Lung (tissue), 17 donors: ENCODE measurements at places on chromosomes 1 and 21.

DNA sequence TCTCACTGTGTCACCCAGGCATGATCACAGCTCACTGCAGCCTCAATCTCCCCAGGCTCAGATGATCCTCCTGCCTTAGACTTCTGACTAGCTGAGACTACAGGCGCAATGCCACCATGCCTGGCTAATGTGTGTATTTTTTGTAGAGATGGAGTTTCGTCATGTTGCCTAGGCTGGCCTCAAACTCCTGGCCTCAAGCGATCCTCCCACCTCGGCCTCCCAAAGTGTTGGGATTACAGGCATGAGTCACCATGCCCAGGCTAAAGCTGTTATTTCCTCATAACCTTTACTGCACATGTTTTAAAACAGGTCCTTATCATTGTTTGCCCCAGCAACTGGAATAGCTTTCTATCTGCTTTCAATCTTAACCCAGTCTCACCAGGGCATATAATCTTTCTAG lies 2.9 kb downstream of the SARS1 start:
- no peak for DNase-seq

DNA sequence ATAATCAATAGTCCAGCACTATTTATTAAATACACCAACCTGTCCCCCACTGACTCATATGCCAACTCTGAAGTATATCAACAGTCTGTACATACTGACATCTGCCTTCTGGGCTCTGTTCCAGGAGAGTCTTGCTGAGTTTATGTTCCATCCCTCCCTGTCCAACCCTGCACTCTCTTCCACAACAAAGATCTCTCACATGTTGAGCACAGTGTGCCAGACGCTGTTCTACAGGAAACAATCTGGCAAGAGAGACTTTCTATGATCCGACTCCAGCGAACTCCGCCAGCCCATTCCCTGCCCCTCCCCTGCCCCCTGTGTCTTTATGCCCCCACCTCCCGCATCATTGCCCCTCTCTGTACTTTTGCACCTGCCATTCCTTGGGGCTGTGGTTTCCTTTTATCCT lies 3.4 kb downstream of the LACTBL1 start:
- peak; percentile 93 for DNase-seq

DNA sequence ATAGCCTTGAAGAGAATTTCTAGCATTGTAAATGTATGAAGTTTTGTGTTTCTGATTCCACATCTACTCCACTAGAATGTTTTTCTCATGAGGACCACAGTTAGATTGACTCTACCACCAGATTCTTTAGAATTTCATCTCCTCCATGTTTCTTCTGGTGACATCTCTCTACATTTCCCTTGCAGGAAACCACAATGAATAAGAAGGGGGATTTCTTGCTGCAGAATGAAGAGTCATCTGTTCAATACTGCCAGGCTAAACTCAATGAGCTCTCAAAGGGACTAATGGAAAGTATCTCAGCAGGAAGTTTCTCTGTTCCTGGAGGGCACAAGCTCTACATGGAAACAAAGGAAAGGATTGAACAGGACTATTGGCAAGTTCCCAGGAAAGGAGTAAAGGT lies 18.6 kb downstream of the GBP6 start:
- no peak for DNase-seq

DNA sequence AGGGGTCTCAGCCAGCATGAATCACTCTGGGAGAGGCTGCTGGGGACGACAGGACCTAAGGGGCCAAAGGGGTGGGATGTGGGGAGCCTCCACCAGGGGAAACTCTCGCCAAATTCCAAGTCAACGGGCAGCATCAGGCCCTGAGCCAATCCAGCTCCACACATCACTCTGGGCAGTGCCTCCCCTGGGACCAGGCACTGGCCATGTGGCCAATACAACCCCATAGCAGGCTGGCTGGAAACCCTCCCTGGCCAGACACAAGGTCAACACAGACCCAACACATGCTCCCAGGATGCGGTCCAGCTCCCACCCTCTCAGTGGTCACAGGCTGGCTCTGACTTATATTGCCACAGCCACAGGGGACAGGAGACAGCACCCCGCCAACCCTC lies 60.0 kb downstream of the MEGF6 start:
- no peak for DNase-seq

DNA sequence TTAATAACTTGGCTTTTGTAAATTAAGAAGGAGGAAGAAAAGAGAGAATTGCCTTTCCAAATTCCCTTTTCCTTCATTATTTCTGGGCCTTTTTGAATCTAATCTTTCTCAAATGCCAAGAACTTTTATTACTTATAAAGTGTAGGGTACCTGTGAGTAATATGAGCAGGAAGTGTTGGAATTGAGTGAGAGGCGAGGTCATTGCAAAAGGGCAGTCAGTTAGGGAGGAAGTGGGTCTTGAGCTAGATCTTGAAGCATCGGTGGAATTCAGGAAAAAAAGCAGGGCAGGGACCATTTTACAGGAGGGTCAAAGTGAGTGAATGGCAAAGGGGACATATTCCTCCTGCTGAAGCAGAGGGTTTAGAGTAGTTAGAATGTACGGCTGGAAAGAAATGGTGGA lies 23.4 kb downstream of the DDI2 start:
- no peak for DNase-seq

DNA sequence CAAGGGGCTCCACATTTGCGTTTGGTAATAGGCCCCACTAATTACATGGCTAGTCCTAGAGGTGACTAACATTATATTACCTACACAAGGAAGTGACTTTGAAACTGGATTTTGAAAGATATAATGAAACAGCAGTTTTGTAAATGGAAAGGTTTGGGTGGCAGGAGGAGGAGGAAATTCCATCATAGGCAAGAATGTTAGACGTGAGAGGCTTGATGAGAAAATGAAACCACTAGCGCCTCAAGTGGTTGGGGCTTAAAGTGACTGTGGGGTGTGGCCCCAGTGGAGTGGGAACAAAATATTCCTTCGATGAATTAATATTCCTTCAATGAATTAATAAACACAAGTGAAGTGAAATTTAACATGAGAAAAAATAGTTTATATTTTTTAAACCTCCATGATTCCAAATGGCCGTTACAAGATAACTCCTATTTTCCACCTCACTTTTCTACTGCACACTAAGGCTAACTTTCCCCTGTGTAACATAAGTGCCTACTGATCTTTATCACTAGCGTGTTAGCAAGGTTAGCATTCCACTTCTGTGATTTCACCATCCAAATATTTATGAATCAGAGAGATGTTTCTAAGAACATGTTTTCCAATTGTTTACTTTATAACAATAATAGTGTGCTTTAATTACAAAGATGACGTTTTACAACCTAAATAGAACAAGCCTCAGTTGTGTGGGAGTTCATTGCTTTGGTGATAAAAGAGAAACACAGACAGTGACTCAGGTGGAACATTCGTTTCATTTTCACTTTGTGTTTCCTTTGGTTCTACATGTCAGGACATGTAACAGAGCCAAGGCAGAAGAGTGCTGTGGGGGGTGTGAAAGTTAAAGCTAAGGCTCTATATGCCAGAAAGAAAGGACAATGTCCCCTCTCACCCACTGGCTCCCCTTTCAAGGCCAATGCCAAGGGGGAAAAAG lies 12.5 kb upstream of the ATF3 start:
- peak; percentile 36 for DNase-seq

- DNase-seq: peak; percentile 70
Observed at GRCh38 chr1:65421351-65422025, 1.0 kb downstream of the LEPR start.

DNA sequence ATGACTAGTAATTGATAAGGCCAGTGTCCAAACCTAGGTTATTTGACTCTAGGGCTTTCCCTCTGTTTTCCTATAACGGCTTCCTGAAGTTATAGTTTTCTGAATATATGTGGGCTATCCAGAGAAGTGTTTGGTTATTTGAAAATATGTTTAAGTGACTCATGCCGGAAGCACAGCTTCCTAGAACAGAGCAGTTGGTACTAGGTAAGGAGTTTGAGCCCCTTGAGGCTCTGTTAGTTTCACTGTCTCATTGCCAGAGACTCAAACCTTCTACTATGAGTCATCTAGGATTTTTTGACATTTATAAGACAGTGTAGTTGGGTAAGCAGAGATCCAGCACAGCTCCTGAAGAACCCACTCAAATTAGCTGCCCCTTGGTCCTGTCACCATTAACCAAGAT lies 27.1 kb upstream of the LEPR start:
- no peak for DNase-seq

- no peak for DNase-seq
Observed at GRCh38 chr1:217369271-217369981, 261.5 kb downstream of the GPATCH2 start.

GRCh38 chr1:9319789-9320519 lies 27.3 kb downstream of the SPSB1 start:
- no peak for DNase-seq

DNA sequence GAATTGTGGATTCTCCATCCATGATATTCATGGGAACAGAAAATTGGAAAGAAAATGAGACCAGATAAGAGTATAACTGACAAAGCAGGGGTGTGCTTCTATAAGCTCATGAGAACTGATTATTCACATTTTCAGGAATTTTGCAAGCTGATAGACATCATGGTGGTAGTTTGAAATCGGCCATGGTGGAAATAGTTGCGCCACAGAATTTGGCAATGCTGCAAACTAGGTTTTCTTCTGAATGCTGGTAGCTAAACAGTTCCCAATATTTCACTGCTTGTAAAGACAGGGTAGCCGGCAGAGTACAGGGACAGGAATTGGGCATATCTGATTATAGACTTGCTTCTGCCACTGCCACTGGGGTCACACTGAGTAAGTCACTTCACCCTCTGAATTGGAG lies 151.1 kb downstream of the PLXNA2 start:
- DNase-seq: no peak

DNA sequence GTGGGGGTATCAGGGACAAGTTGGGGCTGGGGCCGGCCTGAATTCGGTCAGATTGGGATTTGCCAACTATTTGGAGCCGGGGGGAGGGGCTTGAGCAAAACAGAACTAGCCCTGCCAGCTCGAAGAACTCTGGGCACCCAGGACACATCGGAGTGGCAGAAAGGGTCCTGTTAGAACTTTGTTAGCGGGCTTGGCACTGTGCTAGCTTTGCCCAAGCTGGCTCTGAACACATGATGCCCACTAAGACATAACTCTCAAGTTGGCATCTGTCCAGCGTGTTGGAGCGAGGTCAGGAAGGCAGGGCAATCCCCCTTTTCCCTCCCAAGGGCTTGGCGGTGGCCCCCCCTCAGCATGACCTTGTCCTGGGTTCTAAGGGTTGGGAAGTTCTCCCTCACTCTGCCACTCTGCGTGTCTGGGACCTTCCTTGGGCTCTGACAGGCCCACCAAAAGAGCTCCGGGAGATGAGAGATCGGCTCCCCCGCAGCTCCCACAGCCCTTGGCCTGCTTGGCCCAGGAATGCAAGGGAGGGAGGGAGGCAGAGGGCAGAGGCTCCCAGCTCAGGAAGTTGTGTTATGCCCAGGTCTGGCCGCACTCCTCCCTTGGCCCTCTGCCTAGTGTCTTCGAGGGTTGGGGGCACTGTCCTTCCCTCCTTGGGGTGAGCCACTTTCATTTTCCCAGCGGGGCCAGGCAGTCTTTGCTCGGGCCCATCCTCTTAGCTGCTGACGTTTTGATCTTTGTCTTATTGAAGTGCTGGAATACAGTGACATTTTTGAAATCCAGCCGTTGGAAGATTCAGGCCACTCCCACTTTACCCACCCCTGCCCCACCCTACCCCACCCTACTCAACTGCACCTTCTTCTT lies 1.2 kb downstream of the LMNA start:
- peak; percentile 86 for DNase-seq

- DNase-seq: peak; percentile 64
Observed at GRCh38 chr1:10765734-10766478, 30.5 kb downstream of the CASZ1 start.

DNA sequence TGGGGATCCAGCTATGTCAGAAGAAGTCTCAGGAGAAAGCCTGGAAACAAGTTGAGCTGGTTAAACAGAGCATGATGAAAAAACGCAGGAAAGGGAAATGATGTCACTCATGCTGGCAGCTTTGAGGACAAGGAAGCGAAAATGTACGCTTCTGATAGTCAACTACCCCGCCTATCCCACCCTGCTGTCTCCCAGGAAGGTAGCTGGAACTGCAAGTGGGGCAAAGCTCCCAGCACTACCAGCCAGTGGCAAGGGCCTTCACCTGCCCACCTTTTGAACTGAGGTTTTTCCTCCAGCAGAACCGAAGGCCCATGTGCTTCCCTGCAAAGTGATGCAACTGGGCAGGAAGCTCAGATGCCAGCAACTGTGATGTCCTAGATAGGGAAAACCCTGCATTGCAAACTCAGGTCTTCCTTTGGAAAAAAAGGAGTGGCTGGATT lies 6.3 kb upstream of the IL20 start:
- DNase-seq: no peak
